Esophagus mucosa (tissue), 1 donor: ENCODE measurements at places on chromosomes 12 and 14. TPM values are rescaled to one million over a fixed set of nuclear protein-coding genes. Genes with fewer than 3 reads are reported as not detected.

Gene RAD9B
- 0.44 TPM for total RNA-seq

Gene ITGA5
- 12.8 TPM for total RNA-seq

Gene ESYT1
- total RNA-seq: 48.8 TPM

Gene CD4
- total RNA-seq: 2.2 TPM

Gene PZP
- not detected for total RNA-seq

Gene CACNB3
- total RNA-seq: 28.8 TPM

Gene STAT2
- total RNA-seq: 54.5 TPM

Gene GLIPR1L2
- total RNA-seq: 0.24 TPM

Gene CLEC14A
- total RNA-seq: 4.1 TPM

Gene ZNF891
- 0.64 TPM for total RNA-seq

Gene KERA
- not detected for total RNA-seq

Gene GRIP1
- 20.1 TPM for total RNA-seq

Gene CISTR
- not detected for total RNA-seq

Gene FAM90A1
- total RNA-seq: 0.16 TPM

Gene SERPINA4
- not detected for total RNA-seq

Gene RIN3
- total RNA-seq: 5.4 TPM

Gene TEAD4
- 11.0 TPM for total RNA-seq

Gene NEUROD4
- not detected for total RNA-seq

Gene LALBA
- total RNA-seq: not detected
